ENCODE measurements at places on chromosomes 11 and 22.

DNA sequence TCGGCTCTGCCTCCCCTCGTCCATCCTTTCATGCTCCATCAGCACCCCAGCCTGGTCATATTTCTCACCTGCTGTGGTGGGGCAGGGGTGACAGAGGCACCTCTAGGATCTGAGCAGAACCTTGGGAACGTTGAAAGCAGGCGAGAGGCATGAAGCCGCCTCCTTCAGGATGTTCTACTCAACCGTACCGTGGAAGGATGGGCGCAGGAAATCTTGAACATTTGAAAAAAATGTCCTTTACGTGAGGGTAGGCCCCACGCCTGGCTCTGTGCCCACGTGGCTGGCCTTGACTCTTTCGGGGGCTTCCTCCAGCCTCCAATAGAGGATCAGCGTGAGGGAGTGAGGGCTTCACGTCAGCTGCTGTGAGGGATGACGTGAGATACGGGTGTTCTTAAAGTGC is 90.7 kb downstream of the TBC1D22A start:
- DNase-seq, result no peak

- no peak for DNase-seq
These were observed 18.3 kb downstream of the HMGXB4 start for GRCh38 chr22:35275580-35275979.

- no peak for DNase-seq
These were observed 34.3 kb downstream of the ETS1 start for GRCh38 chr11:128552783-128553661.

GRCh38 chr11:129324533-129325175 is 51.0 kb upstream of the BARX2 start:
- DNase-seq, result no peak

GRCh38 chr11:57458060-57458409 is 2.3 kb upstream of the RTN4RL2 start:
- DNase-seq, result no peak

GRCh38 chr22:43272869-43273318 is 70.3 kb downstream of the SCUBE1 start:
- DNase-seq, result no peak

DNA sequence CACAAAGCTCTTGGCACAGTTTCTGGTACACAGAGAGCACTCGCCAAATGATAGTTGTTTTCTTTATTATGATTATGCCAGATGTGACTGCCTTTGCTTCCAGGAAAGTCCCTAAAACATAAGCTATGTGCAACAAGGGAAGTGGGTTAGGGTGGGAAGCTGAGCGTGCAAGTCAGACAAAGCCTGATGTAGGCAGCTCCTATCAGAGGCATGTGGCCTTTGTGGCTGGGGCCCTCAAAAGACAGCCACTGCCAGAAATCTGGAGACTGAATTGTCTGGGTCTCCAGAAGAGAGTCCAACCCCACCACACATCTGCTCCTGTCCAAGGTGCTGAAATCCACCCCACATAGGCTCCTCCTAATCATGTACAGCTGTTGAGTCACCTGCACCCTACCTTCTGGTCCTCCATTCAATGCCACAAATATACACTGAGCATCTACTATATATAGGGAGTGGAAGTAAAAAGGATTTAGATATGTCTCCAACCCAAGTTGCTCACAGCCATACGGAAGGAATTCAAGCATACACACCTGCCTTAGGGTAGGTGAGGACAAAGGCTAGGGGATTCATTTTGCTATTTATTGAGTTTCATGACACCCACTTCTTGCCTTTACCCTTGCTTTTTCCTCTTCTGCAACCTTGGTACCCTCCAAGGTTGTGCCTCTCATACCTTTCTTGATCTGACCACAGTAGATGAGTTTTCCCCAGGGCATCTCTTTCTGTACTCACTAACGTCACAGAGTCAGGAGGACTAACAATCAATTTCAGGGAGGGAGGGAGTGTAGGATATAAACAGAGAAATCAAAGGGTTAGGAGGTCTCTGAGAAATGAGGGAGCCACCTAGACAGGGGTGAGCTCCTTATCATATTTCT is 12.4 kb downstream of the SEC14L3 start:
- no peak for DNase-seq

GRCh38 chr11:95486979-95487378 is 256.0 kb upstream of the SESN3 start:
- no peak for DNase-seq

GRCh38 chr22:27151407-27151806 is 494.0 kb downstream of the MIAT start:
- DNase-seq, result no peak

DNA sequence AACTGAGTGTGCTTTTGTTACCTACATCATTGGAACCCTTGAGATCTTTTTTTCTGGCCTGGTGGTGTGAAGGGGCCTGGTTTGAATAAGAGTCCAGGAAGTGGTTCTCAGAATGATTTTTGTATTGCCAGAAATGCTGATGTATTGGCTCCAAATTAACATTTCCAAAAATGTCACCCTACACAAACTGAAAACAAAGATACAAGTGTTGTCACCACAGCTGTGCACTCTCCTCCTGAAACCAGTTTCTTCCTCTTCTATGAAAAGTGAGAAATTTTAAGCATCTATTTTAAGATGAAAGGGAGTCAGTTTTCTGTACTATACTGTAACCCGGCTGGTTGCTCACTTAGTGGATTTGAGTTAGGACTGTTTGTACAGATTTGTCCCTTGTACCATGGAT is 218.8 kb downstream of the PGR start:
- DNase-seq, result no peak

DNA sequence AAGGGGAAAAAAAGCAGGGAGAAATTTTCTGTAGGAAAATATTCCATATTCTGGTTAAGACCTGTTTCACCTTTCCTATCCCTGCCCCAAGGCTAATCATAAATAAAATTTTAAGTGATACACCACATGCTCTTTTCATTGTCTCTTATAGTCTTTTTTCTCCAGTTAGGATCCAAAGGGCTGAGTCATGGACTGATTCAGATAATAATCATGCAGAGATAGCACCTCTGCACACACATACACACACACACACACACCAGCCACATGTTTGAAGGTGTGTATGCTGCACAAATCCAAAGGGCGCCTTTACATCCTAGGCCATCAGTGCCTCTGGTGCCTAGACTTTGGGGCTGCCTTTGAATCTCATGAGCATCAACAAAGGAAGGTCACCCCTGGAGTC is 35.5 kb upstream of the CWF19L2 start:
- DNase-seq, result no peak

GRCh38 chr11:44611687-44612434 is 46.4 kb downstream of the CD82 start:
- DNase-seq, result no peak

DNA sequence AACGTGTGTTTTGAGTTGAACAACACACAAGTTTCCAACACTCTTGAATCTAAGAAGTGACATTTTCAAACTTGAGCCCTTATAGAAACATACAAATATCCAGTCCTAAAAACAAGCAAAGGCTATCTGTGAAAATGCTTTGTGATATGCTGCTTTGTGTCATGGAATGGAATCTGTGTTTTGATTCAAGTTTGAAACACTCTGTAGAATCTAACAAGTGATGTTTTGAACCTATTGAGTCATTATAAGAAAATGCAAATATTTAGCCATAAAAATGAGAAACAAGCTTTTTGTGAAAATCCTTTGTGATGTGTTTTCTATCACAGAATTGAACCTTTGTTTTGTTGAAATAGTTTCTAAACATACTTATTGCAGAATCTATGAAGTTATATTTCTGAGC is 105.7 kb upstream of the VPREB1 start:
- no peak for DNase-seq

- DNase-seq, result no peak
These were observed 59.4 kb downstream of the KDM2A start for GRCh38 chr11:67178421-67178820.

DNA sequence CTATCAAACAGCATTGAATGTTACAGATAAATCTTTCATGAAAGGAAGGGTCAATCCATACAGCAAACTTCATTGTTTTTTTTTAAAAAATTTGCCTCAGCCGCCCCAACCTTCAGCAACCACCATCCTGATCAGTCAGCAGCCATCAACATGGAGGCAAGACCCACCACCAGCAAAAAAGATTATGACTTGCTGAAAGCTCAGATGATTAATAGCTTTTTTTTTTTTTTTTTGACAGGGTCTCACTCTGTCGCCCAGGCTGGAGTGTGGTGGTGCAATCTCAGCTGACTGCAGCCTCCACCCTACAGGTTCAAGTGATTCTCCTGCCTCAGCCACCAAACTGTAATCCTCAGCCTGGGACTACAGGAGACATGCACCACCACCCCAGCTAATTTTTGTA is 18.0 kb upstream of the CD3E start:
- no peak for DNase-seq

GRCh38 chr22:17866127-17866526 is 91.9 kb upstream of the BID start:
- no peak for DNase-seq

DNA sequence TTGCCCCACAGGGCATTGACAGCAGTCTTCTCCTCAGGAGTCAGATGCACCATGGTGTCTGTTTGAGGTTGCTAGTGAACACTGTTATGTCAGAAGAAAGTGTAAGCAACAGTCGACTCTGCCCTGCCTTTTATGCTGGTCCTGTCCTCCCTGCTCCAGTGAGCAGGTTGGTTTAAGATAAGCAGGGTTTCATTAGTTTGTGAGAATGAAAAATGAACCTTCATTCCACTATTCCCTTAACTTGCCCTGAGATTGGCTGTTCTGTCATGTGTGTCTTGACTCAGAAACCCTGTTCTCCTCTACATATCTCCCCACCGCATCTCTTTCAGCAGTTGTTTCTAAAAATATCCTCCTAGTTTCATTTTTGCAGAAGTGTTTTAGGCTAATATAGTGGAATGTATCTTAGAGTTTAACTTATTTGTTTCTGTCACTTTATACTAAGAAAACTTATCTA is at the start of gene HBD:
Gene HBD (minus strand): TSS at position 103 of the 454 bp plus-strand sequence. CDS start 50 bp downstream, at position 53.
- no peak for DNase-seq

DNA sequence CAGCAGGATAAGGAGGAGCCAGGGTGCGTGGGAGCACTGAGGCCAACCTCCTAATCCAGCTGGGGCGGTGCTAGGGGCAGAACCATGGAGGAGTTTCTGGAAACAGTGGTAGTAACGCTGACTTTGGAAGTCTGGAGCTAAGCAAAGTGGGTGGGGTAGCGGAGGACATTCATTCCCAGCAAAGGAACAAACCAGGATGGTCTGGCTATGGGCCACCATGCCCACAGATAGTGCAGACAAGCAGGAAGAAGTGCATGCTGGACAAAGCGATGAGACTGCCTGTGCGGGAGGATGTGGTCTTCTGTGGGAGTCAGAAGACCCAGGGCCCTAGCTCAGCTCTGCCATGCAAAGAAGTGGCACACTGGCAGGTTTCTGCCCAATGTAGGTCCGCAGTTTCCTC is 71.6 kb upstream of the CSNK2A3 start:
- no peak for DNase-seq

DNA sequence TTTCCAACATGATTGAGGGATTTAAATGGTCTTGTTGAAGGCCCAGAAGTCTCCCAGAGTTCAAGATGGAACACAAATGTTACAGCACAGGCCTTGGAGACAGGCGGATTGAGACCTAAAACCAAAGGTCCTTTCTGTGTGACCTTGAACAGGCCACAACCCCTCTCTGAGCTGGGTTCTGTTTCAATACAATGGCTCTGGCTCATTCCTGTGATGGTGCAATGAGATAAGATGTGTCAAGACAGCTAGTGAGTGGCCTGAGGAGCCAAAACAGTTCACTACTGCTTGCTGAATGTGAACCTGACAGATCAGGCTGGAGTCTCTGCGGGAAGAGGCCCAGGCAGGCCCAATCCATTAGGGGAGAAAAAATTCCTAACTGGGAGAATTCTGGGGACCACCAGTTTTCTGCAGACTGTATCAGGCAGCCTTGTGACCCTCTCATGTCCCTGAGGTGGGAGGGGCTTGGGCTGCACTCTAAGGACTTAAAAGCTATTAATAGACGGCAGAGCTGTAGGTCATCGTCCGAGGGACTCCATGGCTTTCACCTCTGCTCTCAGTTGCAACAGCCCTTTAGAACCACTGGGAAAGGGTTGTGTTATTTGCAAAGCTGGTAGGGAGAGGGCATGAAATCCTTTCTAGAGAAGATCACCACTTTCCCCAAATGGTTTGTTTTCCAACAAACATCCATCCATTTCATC is 126.1 kb upstream of the TEAD1 start:
- no peak for DNase-seq

DNA sequence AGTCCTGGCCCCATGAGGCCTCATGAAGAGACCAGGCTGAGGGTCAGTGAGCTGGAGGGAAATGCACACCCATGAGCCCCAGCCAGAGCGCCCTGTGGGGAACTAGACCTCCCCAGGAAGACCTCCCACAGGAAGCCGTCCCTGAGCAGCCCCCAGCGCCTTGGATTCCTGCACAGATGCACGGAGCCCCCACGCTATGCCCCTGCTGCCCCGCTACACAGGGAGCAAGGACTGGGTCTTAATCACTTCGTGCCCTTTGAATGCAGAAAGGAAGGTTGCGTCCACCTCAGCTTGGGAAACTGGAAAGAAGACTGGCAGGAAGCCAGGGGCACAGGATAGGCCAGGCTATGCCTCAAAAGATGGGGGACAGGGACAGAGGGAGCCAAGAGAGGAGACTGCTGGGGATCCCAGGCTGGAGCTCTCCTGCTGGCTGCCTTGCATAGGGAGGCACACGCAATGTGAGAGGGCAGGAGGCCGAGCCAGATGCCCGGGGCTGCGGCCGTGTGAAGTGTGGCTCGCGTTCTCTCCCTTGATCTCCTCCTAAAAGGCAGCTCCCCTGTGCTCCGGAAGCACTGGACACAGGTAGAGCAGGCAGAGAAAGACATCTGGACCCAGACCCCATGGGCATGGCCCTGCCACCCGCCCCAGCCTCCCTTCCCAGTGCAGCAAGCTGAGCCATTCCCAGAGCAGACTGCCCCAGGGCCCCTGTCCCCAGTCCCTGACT is 32.8 kb downstream of the MACROD1 start:
- no peak for DNase-seq

GRCh38 chr11:57191311-57192219 is 9.8 kb downstream of the LRRC55 start:
- no peak for DNase-seq

DNA sequence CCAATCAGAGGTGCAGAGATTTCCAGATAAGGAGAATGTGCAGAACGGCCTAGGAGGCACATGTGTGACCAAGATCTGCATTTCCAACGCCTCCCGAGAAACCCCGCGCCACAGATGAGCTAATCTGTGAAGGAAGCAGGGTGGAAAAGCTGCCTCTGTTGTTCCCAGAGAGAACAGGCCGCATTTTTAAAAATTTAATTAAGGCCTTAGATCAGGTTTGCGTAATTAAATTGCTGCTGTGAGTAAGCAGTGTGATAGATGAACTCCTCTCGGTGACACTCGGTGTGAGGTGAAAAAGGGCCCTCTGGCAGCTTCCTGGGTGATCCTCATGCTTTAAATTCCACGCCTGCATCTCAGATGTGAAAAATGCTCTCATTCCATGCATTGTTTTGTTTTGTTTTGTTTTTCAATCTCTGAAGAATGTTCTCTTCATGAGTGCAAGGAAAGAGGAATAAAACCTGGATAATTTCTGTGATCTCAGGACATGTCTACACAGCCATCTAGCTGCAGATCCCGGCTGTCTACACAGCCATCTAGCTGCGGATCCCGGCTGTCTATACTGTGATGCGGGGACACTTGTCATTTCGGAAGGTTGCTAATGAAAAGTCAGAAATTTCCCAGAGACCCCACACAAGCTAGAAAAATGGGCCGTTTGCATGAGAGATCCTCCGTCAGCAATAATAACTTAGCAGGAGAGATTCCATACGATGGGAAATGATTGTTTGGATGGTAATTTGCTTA is 1398.9 kb downstream of the BRD1 start:
- DNase-seq, result peak; percentile 41

All from coronary artery (tissue), 2 donors.